ENCODE measurements at places on chromosomes 5 and 9. TPM values are rescaled to one million over a fixed set of nuclear protein-coding genes. Genes with fewer than 3 reads are reported as not detected.

- H3K4me1 ChIP-seq = peaks cover 4% of the 10 kb centered on the region
- H3K27ac ChIP-seq = no peak overlapping the region
- no peak overlapping the region for H3K4me3 ChIP-seq
- no peaks in the 10 kb centered on the region for H3K36me3 ChIP-seq
These were observed 8.6 kb downstream of the SCGB3A2 start for GRCh38 chr5:147887026-147887627.

DNA sequence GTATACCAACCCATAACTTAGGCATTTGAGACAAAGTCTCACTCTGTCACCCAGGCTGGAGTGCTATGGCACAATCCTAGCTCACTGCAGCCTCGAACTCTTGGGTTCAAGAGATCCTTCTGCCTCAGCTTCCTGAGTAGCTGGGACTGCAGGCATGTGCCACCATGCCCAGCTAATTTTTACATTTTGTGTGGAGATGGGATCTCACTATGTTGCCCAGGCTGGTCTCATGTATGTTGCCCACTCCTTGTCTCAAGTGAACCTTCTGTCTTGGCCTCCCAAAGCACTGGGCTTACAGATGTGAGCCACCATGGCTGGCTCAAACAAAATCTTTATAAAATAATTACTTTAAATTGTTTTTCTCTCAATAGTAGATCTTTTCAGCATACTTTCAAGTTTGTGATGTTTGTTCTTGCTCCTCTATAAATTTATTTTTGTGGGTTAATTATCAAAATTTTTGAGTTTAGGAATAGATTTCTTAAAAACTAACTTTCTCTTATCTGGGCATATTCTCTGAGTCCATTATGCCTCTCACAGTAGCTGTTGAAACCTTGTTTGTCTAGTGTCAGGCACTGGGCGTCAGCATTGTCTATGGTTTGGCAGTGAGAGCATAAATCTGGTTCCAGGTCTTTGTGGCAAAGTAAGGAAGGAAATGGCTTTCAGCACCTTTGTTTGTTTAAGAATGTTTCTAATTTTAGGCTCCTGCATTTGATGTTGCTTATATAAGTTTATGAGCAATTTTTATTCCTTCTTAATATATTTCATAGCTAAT is 38.7 kb downstream of the NLN start:
- no peak overlapping the region for H3K4me3 ChIP-seq
- peak; percentile 29 for DNase-seq
- no peaks in the 10 kb centered on the region for H3K36me3 ChIP-seq

DNA sequence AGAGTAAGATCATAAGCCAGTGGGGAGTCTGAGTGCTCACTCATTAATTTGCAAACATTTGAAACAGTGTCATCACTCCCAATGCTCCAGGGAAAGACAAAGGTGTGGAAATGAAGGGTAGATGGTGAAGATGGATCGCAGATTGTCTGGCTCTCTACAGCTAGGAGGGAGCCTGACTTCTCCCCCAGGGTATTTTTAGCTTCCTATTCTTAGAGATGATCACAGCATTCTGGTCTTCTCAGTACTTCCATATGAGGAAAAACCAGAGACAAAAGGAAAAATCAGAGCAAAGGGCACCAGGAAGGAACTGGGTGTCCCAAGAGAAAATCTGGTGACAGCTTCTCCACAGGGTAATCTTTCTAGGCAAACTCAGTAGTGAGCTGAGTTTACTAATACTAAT is 401.9 kb upstream of the GRIA1 start:
- no peaks in the 10 kb centered on the region for H3K36me3 ChIP-seq
- no peak for DNase-seq
- no peak overlapping the region for H3K4me3 ChIP-seq
- no peaks in the 10 kb centered on the region for H3K4me1 ChIP-seq
- H3K27me3 ChIP-seq = no peaks in the 10 kb centered on the region

GRCh38 chr5:88394536-88395175 is 126.0 kb upstream of the TMEM161B start:
- no peak overlapping the region for H3K4me3 ChIP-seq
- peaks cover 31% of the 10 kb centered on the region for H3K27me3 ChIP-seq
- H3K36me3 ChIP-seq = no peaks in the 10 kb centered on the region
- no peak overlapping the region for H3K27ac ChIP-seq
- H3K4me1 ChIP-seq = no peaks in the 10 kb centered on the region

- H3K27ac ChIP-seq = peak overlapping the region; percentile 67
- peaks cover 36% of the 10 kb centered on the region for H3K4me1 ChIP-seq
- H3K36me3 ChIP-seq = no peaks in the 10 kb centered on the region
- DNase-seq = peak; percentile 47
These were observed 38.1 kb downstream of the MRPS27 start for GRCh38 chr5:72281764-72282499.

DNA sequence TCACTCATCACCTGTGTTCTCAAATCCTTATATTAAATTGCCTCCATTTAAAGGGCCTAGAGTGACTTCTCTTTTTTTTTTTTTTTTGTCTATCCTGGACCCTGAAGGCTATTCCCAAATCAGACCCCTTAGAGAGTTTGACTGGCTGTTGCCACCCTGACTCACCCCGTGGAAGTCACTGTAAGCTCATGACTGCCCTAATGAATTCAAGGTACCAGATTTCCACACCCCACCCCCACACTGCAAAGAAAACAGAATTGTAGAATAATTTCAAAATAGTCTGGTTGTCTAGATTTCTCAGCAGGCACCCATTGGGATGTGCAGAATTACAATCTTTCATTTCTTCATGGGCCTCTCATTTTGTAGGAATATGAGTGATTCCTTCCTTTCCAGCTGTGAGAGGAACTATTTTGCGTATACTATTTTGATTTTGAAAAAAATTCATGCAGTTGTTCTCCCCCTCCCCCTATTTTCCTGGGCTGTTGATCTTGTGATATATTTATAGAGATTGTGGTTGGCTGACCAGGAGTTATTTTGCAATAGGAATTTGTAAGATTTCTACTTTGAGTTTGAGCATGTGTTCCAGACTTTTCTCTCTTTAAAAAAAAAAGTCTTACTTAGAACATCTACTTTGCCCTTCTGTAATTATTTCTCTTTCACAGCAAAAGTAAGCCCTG is 79.1 kb downstream of the ZNF618 start:
- H3K4me1 ChIP-seq = peaks cover 25% of the 10 kb centered on the region
- H3K4me3 ChIP-seq = no peak overlapping the region
- no peaks in the 10 kb centered on the region for H3K27me3 ChIP-seq
- H3K27ac ChIP-seq = peak overlapping the region; percentile 60
- no peak for DNase-seq

DNA sequence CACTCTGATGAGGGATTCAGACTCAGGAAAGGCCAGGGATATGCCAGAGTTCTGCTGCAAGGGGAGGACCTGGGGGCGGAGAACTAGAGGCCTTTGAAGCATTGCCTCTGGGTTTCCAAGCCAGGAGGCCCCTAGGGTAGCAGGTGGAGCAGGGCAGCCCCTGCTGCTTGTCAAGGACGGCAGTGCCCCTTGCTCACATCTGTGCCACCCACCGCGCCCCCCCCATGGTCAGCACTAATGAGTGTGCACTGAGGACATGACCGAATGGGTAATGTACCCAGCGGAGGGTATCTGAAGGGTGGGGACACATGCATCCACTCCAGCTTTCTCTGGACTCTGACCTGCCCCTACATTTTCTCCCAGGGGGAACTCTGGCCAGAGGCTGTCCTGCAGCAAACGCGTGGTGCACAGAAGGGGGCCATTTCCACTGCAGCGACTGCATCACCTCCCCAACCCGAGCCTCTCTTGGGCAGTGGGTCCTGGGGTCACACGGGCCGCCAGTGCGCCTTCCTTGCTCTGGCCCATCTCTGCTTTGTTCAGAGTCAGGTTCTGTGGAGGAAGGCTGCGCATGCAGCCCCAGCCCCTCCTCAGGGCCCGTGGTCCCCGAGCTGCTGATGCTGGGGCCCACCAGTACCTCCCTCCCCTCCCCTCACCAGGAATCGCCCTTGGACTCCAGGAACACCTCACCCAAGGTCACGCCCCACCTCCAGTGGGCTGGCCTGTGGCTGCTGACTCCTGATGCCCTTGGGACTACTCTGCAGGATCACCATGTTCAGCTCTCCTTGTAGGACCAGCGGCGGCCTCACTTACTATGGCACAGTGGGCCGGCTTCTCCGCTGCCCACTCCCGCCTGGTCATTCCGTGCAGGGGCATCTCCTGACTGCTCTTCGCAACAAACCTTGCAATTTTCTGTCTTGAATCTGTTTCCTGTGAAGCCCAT is 31.2 kb downstream of the STC2 start:
- no peak for DNase-seq
- no peaks in the 10 kb centered on the region for H3K4me1 ChIP-seq
- no peaks in the 10 kb centered on the region for H3K27me3 ChIP-seq
- H3K27ac ChIP-seq = no peak overlapping the region

DNA sequence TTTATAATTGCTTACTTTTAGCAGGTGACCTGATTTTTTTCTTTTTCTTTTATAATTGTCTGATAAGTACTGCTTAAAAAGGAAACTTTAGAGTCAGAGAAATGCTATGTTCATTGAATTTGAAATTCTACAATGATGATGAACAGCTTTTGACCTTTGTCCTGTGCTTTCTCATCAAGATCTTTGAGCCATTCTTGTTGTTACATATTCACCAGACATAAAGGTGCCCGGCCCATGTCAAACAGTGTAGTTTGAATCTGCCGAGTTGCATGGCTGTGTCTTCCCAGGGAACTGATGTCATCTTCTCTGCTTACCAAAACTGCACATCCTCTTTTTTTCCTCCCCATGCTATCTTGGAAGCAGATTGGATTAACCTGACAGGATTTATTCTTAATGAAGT is 163.6 kb downstream of the LRRC70 start:
- peaks cover 6% of the 10 kb centered on the region for H3K4me1 ChIP-seq
- peak overlapping the region; percentile 49 for H3K27ac ChIP-seq
- H3K4me3 ChIP-seq = no peak overlapping the region

DNA sequence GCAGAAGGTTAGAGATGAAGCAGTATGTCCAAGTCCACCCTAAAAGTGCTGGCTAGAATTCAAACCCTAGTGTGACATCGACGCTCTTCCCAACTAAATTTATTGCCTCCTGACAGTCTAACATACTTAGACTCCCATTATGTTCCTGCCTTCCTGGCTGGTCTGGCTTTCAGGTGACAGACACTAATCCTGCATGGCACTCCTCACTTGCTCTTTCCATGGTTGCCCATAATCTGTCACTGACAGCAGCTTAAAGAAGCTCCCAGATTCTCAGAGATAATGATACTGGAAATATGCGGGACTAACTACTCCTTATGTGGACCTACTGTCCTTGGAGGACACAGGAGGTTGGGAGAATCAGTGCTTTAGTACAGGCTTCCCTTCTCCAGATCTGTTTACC is 41.7 kb upstream of the HTR1A start:
- no peaks in the 10 kb centered on the region for H3K27me3 ChIP-seq
- no peak for DNase-seq
- no peak overlapping the region for H3K27ac ChIP-seq
- H3K4me1 ChIP-seq = no peaks in the 10 kb centered on the region

GRCh38 chr5:54013556-54014194 is 296.7 kb downstream of the ARL15 start:
- no peak overlapping the region for H3K4me3 ChIP-seq
- no peaks in the 10 kb centered on the region for H3K36me3 ChIP-seq
- no peak overlapping the region for H3K27ac ChIP-seq
- H3K27me3 ChIP-seq = no peaks in the 10 kb centered on the region
- peak; percentile 32 for DNase-seq
- peaks cover 5% of the 10 kb centered on the region for H3K4me1 ChIP-seq

GRCh38 chr9:88534456-88535225 is at the start of gene NXNL2:
Gene NXNL2, plus strand, starts transcription at chr9:88535178. Its CDS starts 257 bp downstream, at chr9:88535435.
- H3K36me3 ChIP-seq = no peaks in the 10 kb centered on the region
- no peaks in the 10 kb centered on the region for H3K27me3 ChIP-seq
- peak within 1 kb of the TSS; percentile 67 for H3K4me3 ChIP-seq
- peak within 1 kb of the TSS; percentile 93 for H3K27ac ChIP-seq
- peaks cover 31% of the 10 kb centered on the region for H3K4me1 ChIP-seq

DNA sequence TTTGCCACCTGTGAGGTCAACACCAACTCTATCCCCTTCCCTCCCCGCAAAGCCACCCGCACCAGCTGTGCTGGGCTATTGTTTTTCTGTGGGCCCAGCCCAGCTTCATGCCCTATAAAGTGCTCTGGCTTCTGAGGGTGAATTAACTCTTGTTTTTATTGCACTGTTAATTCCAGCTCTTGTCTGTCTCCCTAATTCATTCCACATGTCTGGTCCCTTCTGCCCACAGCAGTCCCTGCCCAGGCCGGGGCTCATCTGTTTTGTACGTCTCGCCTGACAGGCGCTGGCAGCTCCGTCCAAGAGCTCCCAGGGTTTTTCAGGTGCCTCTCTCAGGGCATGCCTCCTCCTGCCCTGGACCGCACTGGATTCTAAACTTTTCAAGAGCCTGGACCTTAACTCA is 118.9 kb downstream of the PDZD2 start:
- no peak overlapping the region for H3K27ac ChIP-seq
- peaks cover 4% of the 10 kb centered on the region for H3K4me1 ChIP-seq
- H3K27me3 ChIP-seq = no peaks in the 10 kb centered on the region
- H3K4me3 ChIP-seq = no peak overlapping the region
- H3K36me3 ChIP-seq = no peaks in the 10 kb centered on the region
- peak; percentile 35 for DNase-seq

DNA sequence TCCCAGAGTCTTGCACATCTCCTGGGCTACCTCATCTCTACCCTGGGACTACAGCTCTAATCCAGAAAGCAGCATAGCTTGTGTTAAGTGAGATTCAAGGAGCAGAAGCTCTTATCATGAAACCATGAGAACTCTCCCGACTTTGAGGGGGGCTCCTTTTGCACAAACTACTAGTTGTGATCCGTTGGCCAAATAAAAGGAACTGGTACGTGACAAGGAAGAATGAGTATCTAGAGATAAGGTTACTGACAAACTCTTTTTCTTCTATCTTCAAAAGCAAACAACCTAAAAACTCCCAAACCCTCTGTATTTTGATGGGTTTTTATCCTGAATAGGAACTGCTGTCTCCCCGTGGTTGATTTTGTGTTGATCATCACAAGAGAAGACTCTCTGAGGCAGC is 168.5 kb downstream of the SLC24A2 start:
- no peaks in the 10 kb centered on the region for H3K4me1 ChIP-seq
- no peak for DNase-seq
- H3K27ac ChIP-seq = no peak overlapping the region
- H3K27me3 ChIP-seq = peaks cover 3% of the 10 kb centered on the region

- no peak overlapping the region for H3K4me3 ChIP-seq
- no peaks in the 10 kb centered on the region for H3K4me1 ChIP-seq
- H3K27me3 ChIP-seq = no peaks in the 10 kb centered on the region
- H3K27ac ChIP-seq = no peak overlapping the region
- no peaks in the 10 kb centered on the region for H3K36me3 ChIP-seq
These were observed 399.9 kb downstream of the ELAVL2 start for GRCh38 chr9:23426144-23426543.

- H3K27ac ChIP-seq = no peak overlapping the region
- H3K4me1 ChIP-seq = peaks cover 26% of the 10 kb centered on the region
- no peak overlapping the region for H3K4me3 ChIP-seq
- H3K27me3 ChIP-seq = no peaks in the 10 kb centered on the region
These were observed 8.7 kb downstream of the TTC39B start for GRCh38 chr9:15298362-15298761.

Gene TLR4
- 1.7 TPM for total RNA-seq

Gene SLC34A3
- total RNA-seq = 1.8 TPM

Gene SHOC1
- total RNA-seq = 0.37 TPM

Gene CDH10
- 8.9 TPM for total RNA-seq

Gene ATP10B
- total RNA-seq = 5.2 TPM

Gene SAP30L
- total RNA-seq = 21.6 TPM

Gene BARHL1
- not detected for total RNA-seq

Gene TRPM6
- total RNA-seq = 19.0 TPM
